Stimulated activated CD8-positive, alpha-beta memory T cell treated with anti-CD3 and anti-CD28 coated beads, Interleukin-4, amount 100 ng/mL, for 1 hour (primary cell): ENCODE measurements at places on chromosomes 16 and 17.

DNA sequence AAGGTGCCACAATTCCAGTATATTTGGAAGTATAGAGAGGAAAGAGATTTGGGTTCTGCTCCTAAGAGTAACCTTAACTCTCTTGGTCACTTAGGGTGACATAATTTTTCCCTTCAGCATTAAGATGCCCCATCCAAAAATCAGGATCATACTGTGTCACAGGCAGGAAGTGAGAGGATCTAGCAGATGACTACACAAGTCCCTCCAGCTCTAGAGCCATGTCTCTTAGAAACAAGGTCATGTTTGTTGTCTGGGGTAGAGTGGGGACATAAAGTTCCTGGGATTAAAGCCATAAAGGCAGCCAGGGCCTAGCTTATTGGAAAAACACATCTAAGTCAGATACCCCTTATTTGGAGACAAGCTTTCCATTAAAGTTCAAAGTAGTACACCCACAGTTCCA, 2.7 kb downstream of the CCL8 start:
- no peak for DNase-seq

- DNase-seq = no peak
Measured at GRCh38 chr16:49003992-49004391, 277.6 kb downstream of the CBLN1 start.

DNA sequence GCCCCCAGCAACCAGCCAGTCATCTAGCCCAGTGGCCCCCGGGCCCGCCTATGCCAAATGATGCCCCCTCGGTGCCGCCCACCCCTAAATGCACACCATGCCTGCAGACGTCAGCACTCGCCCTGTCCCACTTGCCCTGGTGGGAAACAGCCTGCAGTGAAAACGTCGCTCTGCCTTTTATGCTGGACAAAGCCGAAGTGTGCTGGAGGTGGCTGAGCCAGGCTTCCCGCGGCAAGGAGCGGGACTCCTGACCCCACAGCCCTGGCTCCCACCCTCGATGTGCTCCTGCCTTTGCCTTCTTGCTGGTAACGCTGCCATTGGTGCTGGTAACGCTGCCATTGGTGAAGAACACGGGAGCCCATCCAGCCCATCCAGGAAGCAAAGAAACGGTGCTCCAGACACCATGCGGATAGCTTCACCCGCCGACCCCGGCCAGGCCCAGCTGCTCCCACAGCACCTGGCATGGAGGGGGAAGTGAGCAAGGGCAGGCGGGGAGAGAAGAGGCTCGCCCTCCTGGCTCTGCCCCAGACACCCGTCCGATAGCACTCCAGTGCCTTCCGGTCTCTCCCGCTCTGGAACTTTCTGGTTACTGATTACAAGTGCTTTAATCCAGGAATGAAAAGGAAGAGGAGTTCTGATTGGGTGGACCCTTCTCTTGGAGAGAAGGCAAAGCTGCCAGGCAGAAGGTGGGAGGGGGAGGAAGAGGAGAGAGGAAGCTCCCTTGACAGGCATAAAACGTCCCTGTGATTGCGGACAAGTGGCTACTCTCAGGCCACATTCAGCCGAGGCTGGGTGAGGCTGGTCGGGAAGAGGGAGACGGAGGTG, 4.0 kb upstream of the BAIAP2 start:
- no peak for DNase-seq

GRCh38 chr17:77887464-77888241, 70.8 kb upstream of the TNRC6C start:
- DNase-seq = peak; percentile 61

- DNase-seq = no peak
Measured at GRCh38 chr17:49694847-49695697, 12.7 kb downstream of the SLC35B1 start.

GRCh38 chr16:74280448-74280847, 16.2 kb upstream of the PSMD7 start:
- no peak for DNase-seq

DNA sequence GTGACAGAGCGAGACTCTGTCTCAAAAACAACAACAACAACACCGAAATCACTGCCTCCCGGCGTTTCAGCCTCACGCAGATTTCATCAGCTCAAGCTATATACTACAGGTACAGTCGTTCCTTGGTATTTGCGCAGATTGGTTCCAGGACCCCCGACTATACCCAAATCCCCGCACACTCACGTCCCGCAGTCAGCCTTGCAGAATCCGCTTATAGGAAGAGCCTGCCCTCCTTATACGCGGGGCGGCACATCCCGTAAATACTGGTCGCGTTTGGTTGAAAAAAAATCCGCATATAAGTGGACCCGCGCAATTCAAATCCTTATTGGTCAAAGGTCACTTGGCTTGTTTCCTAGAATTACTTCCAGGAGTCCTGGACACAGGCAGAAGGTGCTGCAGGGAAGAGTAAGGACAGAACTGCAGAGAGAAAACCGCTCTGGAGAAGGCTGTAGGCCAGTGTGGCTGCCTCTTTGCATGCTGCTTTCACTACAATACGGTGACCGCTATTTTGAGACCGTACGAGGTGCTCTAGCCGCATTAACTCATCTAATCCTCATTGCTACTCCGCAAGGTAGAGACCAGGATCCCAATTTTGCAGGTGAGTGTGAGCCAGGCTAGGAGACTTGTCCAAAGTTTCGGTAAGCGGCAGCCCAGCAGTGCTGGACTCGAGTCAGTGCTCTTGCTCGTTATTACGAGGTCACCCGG, 718 bp downstream of the NDUFAB1 start:
- no peak for DNase-seq

DNA sequence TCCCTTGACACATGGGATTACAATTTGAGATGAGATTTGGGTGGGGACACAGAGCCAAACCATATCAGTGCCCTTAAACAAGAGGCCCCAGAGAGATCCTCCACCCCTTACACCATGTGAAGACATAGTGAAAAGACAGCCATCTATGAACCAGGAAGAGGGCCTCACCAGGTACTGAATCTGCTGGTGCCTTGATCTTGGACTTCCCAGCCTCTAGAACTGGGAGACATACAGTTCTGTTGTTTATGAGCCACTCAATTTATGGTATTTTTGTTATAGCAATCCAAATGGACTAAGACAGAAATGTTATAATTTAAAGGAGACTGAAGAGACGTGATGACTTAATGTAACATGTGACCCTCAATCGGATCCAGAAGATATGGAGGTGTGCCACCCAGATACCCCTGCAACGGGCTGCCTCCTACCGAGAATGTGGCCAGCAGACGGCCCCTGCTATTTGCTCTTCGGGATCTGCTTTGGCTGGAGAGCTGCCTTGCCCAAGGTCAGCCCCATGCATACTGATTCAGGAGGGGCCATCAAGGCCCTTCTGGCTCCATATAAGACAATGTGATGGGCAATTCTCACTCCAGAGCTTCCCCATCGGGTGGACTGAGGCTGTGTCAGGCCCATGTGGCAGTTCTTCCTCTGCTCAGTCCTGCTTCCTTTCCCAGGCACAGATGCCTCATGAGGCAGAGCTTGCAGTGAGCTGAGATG, 80.6 kb downstream of the NETO2 start:
- DNase-seq = no peak

DNA sequence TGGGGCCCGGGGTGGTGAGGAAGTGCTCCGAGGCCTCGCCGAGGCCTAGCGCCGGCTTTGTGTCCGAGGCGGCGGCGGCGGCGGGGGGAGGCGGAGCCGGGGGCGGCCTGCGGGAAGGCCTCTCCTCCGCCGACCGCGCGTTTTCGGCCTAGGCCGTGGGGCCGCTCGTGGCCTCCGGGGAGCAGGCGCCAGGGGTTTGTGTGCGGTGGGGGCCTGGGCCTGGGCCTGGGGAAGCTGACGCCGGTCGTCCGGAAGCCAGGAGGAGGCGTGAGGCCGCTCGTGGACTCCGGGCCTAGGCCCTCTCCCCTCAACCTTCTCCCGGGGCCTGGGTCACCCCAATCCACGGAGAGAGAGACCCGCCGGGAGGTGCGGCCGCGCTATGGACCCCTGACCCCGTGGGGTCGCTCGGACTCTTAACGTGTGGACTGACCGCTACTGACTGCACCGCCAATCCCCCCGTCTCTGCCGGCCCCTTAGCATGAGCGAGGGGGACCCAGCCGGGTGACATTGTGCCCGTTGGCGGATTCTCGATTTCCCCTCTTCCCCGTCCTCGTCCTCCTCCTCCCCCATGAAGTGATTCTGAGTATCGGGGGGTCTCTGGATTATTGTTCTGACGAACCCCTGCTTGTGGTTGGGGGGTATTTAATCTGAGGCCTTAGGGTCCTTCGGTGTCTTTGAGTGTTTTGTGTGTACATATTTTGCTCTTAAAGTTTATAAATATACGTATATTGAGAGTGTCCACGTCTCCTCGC, 660 bp downstream of the RBBP6 start:
- no peak for DNase-seq

DNA sequence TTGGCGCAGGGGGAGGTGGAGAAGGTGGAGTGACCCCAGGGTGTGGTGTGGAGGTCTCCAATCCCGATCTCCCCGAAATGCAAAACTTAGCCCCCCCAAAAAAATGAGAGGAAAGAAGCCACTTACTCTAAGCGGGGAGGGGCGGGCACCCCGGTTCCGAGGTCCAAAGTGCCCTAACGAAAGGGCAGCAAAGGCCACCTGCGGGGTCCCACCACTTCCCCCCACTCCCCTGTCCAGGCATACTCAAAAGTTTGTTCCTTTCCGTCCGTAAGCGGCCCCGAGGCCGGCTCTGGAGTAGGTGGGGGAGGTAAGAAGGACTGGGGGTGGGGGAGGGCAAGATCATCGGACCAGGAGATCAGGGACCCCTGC, 1.1 kb downstream of the TOX3 start:
- no peak for DNase-seq

DNA sequence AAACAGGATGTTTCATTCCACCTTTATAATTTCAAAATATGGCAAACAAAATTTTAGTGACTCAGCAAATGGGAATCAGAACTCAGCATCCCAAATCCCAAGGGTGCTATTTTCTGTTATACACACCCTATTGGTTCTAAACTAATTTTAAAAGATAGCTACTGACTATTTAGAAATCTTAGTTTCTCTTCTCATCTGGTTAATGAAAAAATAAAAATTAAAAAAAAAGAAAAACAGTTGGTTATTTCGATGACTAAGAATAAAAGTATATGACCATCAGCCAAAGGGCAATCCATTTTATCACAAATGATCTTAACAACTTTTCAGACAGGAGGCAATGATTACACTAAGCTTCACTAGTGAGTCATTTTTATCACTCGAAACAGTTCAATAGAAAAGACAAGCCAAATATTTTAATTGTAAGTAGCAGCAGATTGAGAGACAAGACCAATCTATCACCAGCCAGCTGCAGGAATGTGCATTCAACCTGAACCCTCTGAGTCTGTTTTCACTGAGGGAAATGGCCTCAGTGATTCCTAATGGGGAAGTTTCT, 15.2 kb downstream of the PHLPP2 start:
- no peak for DNase-seq

GRCh38 chr17:38660097-38661025, 14.4 kb downstream of the EPOP start:
- no peak for DNase-seq

- no peak for DNase-seq
Measured at GRCh38 chr16:14056970-14057369, 14.1 kb upstream of the MRTFB start.

- DNase-seq = no peak
Measured at GRCh38 chr17:37608351-37609169, 658 bp downstream of the SYNRG start.

- no peak for DNase-seq
Measured at GRCh38 chr16:88534638-88535190, 35.5 kb upstream of the ZC3H18 start.

DNA sequence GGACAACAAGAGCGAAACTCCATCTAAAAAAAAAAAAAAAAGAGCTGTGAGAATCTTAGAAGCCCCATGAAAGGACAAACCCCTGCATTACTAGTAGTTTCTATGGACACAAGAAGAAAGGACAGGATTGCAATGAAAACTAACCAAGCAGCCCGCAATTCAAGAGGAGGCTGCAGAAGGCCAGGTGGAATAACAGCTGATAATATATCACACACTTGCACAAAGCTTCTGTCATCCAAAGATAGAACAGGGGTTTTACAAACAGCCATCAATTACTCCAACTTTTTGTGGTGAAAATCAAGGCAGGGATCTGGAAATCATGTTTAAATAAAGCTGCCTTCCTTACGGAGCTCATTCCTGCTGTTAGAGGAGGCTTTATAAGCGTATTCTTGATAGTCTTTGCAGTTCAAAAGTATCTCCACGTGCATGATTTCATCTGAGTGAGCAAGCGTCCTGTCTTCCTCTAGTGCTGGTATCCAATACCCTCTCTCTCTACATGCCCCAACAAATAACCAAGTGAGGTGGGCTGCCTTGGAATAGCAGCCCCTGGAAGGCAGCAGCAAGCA, 23.1 kb upstream of the TMEM94 start:
- no peak for DNase-seq

GRCh38 chr17:31462261-31462660, 70.8 kb downstream of the RAB11FIP4 start:
- no peak for DNase-seq

DNA sequence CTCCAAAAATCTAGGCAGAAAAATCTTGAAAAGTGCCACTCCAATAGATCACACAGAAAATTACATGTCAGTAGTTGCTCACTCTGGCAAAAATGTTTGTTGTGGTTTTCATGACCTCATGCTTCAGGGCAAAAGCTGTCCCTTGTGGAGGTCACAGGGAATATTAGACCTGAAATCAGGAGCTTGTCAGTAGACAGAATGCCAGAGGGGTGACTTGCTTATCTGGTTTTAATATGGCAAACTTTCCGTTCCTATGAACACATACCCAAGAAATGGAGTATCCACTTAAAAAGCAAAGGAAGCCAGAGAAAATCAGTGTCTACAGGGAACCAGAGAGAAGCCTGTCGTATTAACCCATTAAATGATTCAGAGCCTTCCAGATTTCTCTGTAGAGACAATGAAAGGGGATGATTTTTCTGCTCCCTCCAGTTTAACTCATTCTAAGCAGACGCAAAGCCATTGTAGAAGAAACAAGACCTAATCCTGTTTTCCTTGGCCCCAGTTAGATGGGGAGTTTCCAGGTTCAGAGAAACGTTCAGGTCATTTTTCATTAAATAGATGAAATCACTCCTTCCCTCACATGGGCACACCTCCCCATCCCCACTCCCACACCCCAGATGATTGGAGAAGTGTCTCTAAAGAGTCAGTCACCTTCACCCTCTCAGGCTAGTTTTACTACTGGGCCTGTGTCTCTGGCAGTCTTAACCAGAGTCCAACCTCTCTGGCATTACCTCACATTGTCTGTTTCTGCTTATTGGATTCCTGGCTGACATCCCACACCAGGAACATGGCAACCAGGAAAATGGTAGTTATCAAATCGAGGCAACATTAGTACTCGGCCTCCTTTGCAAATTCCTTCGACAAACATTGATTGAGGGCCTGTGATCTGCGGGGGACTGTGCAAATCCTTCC, 6.0 kb downstream of the SOX9 start:
- DNase-seq = no peak
